ENCODE measurements at places on chromosomes 1 and 21.

GRCh38 chr1:2407166-2407990 lies 5.0 kb downstream of the PEX10 start:
- DNase-seq, result no peak

GRCh38 chr1:118021668-118022067 lies 92.1 kb downstream of the WDR3 start:
- DNase-seq, result no peak

DNA sequence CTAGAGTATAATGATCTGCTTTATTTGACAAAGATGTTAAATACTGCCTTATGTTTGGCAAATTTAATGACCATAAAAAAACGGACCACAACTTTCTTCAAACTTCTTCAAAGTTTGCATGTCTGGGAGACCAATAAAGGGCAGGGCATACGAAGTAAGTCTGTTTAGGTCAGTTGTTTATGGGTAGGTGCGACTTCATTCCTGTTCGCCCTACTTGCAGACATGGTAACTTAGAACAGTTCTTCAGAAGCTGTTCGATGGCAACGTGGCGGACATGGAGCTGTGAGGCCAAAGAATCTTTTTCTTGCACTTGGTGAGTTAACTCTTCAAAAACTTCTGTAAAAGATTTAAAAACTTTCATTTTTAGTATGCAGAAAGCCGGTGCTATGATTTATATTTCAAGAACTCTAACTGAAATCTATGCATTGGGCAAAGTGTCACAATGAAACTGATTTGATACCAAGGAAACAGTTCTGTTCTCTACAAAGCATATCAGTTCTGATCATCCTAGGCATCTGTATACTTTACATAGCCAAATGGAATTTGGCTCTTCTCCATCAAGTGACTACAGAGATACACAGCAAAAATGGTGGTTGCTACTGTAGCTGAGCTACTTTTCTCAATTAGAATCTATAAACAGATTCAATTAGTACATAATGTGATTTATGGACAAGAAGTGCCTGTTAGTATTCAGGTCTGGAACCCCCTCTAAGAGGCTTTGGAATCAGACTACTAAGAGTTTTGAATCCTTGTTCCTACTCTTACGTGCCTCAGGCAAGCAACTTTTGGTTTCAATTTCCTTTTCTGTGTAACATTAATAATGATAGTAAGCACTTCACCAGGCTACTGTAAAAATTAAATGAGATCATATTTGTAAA lies 25.7 kb downstream of the C21orf91 start:
- DNase-seq, result no peak

GRCh38 chr1:186739515-186739914 lies 59.3 kb upstream of the PTGS2 start:
- no peak for DNase-seq

- no peak for DNase-seq
These were observed 35.7 kb upstream of the BTG2 start for GRCh38 chr1:203269654-203270020.

- DNase-seq, result no peak
These were observed 4.4 kb upstream of the FASLG start for GRCh38 chr1:172654535-172654934.

DNA sequence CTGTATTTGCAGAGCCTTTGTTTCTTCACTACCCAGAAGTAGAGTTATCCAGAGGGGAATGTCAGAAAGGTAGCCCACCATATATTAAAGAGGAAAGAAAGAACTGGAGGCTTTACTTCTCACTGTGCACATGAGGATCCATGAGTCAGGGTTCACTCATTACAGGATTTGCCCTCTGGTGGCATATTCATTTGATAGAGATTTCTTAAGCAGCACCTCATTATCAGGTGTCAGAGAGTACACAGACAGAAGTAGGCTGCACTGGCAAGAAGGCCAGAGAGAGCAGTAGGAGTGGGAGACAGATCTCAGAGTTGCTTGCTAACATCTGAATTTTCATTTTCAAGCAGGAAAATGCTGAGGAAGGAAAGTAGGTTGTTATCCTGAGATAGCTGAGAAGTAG lies 123.8 kb downstream of the PIK3R3 start:
- DNase-seq, result no peak

DNA sequence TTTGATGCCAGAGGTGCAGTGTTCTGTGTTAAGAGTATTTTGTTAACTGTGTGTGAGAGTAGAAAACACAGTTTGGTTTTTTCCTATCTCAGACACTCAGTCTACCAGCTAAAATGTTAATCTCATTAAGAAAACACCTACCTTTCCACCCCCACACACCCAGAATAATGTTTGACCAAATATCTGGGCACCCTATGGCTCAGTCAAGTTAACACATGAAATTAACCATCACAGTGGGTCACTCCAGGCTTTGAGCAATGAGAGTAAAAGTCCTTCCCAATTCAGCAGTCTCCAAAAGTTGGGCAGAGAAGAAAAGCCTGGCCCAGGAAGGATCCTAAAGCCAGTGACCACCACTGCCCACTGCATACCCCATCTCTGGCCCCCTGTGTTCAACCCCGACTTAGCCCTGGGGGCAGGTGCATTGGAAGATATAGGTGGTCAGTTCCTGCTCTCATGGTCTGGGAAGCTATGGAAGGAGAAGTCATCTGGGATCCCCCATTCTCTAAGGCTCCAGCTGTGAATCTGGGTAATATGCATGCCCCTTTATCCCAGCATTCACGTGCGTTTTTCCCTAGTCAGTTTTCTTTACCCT lies 50.2 kb upstream of the CSF3R start:
- no peak for DNase-seq
